Activated CD4-positive, CD25-positive, alpha-beta regulatory T cell treated with anti-CD3 and anti-CD28 coated beads, Interleukin-2, amount 50 U/mL, for 16 hours (primary cell): ENCODE measurements at places on chromosomes 12 and 14.

DNA sequence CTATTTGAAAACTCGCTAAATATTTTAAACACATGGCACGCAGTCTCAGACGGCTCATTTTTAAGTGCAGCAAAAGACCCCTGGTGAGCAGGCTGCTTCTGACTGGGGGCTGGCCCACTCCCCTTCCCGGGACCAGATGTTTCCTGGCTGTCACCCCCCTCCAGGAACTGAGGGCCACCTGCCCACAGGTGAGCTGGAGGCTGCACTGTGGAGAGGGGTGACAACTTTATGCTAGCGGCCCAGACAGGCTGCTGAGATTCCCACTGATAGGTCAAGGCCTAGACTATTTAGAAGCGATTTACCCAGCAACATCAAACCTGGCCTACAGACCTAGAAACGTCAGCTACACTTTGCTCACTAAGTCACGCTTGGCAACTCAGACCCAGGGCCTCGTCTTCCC lies 92.1 kb downstream of the BCL11B start:
- DNase-seq: no peak

DNA sequence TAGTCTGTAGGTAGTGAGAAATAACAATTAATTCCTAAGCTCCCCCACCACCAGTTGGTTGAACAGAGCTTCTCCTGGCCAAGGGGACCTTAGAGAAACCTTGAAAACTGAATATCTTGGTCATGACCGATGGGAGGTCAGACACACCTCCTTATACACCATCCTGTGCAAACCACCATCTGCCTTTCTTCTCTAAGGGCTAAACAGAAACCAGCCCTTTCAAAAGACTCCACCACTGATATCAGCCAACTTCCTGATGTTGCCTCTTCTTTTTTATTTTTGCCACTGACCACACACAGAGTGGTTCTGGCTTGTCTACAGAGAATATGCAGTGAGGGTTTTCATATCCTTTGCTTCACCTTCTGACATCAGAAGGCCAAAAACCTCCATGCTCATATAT lies 977.7 kb upstream of the SEL1L start:
- no peak for DNase-seq

GRCh38 chr12:108530161-108530560 lies 15.1 kb downstream of the FICD start:
- no peak for DNase-seq

- DNase-seq: no peak
These were observed 93.4 kb upstream of the SLCO1C1 start for GRCh38 chr12:20601668-20602280.

- DNase-seq: no peak
These were observed 181.9 kb downstream of the SLC6A15 start for GRCh38 chr12:84730561-84731162.

DNA sequence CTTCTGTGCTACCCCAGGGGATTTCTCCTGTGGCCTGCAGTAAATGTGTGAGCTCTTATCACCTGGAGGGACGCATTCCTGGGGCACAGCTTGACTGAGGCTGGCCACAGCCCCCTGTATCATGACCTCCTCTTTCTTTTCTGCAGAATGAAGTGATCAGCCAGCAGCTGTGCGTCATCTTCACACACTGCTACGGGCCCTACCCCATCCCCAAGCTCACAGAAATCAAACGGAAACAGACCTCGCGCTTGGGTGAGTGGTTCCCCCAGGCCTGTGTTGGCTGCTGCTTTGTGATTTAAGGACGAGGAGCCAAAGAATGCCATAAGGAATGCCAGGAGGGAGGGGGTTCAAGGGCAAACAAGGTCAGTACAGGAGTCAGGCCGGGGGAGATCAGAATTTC lies 50.5 kb upstream of the PWP1 start:
- no peak for DNase-seq

DNA sequence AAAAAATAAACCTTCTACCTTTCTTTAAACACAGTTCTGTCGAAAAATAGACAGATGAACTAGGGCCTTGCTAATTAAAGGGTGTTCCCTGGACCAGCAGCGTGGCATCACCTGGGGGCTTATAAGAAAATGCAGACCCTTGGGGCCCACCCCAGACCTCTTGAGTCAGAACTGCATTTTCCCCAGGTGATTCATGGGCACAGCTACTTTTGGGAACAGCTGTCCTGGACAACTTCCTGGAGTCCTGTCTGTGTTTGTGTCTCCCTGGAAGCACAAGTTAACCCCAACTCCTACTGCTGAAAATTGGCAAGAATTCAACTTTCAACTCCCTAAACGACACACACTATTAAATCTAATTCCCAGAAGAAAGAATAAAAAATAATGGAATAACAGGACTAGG lies 17.8 kb downstream of the FBLN5 start:
- DNase-seq: no peak

DNA sequence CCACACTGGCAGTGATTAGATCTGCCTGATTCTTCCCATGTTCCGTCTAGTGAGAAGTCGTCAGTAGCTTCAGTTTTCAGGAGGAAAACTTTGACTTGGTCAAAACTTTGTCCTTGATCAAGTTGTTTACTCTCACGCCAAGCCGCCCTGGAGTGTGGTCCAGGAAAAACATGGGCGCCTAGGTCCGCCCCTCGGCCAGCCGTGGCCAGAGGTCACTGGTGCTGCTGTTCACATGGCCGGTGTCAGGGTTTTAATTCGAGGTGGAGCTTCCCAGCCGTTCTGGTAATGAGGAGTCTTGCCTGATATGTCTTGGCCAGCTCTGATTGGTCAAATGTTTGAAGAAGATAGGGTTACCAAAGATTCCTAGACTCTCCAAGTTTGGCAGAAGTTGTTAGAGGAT lies 71.5 kb downstream of the PPP2R5C start:
- DNase-seq: no peak
